ENCODE measurements at places on chromosomes 2 and 18. TPM values are rescaled to one million over a fixed set of nuclear protein-coding genes. Genes with fewer than 3 reads are reported as not detected.
A peak's percentile ranks its signal among the peaks of the same experiment; 100 is the strongest.

- DNase-seq: no peak
Measured at GRCh38 chr18:7607540-7608173, 40.5 kb downstream of the PTPRM start.

GRCh38 chr2:31216734-31217133, 581 bp downstream of the CAPN14 start:
- DNase-seq: peak; percentile 59

DNA sequence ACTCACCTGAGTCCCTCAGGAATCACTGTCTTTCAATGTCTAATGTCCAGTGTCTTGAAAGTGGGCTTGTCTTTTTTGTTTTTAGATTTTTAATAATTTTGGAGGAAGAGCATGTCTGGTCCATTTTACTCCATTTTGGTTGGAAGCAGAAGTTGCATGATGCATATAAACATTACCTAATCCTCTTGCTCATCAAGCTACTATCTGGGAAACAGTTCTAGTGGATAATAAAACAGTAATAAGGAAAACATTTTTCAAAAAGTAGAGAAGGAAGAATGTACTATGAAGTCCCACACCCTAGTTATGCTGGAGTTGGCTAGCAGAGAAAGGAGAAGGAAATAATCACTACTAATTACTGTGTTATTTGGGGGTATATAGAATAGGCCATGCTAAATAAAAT, 263.7 kb downstream of the ETAA1 start:
- DNase-seq: no peak

DNA sequence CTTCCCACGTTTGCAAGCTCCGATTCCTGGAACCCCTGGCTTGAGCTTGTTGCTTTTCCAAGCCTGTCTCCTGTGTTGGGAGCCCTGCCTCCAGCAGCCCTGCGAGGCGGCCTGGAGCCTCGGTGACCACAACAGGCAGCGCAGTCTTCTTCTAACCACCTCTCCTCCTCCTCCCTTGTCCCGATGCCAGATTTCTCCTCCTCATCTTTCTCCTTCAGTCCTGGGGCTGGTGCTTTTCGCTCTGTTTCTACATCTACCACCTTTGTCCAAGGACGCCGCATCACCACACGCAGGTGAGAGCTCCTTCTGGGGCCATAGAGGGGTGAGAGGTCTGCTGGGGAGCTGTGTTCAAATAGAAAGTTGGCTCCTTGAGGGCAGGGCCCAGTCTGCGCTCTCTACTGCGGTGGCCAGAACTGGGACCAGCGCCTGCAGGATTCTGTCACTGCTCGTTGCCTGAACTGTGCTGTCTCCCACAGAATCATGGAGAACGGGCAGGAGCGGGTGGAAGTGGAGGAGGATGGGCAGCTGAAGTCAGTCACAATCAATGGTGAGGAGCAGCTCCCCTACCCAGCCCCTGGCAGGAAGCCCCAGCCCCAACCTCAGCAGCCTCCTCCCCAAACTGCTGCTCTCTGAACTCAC, 3.9 kb downstream of the DNAJB2 start:
- no peak for DNase-seq

The ST8SIA5 gene
- total RNA-seq: 0.76 TPM

The DSG1 gene
- total RNA-seq: not detected

The RPRM gene
- not detected for total RNA-seq

DNA sequence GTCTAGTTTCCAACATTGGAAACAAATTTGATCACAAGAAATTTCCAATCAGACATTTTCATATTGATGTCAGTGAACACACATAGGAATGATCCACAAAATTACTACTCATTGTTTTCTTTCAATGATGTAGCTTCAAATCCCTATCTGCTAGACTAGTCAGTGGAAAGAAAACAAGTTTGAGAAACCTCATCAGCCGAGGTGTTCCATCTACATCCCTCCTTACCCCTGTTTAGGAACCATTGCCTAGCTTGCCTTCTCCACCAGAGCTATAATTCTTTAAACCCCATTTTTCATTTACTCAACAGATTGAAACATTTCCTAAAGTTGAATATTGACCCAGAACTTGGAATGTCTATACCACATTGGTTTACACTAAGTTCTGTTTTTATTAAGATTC, 45.3 kb downstream of the HNMT start:
- no peak for DNase-seq

The GATA6 gene
- 1.9 TPM for total RNA-seq

GRCh38 chr18:23986600-23987359, 27.8 kb upstream of the TTC39C start:
- DNase-seq: peak; percentile 23

The REEP1 gene
- not detected for total RNA-seq

- no peak for DNase-seq
Measured at GRCh38 chr2:211598238-211598637, 940.4 kb downstream of the ERBB4 start.

- no peak for DNase-seq
Measured at GRCh38 chr2:181380581-181380980, 76.6 kb upstream of the ITGA4 start.

DNA sequence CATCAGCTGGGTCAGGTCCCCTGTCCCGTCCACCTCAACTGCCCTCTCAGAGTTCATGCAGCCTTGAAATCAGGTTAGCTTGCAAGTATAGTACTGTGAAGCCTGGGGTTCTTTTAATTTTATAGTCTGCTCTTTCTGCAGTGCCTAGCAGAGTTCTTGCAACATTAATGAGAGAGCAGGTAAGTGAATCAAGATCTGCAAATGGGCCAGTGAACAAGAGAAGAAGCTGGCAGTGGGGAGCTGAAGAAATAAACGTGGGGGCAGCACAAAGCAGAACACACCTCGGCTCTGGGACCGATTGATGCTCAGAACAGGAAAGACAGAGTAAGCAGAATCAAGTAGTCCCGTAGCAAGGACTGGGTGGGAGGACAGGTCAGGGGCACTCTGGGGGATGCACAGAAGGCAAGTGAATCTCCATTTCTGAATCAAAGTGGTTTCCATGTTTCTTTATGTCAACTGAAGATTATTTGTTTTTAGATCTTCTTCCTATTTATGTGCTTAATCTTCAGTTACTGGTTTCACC, 675.5 kb downstream of the RNF144A start:
- DNase-seq: no peak

DNA sequence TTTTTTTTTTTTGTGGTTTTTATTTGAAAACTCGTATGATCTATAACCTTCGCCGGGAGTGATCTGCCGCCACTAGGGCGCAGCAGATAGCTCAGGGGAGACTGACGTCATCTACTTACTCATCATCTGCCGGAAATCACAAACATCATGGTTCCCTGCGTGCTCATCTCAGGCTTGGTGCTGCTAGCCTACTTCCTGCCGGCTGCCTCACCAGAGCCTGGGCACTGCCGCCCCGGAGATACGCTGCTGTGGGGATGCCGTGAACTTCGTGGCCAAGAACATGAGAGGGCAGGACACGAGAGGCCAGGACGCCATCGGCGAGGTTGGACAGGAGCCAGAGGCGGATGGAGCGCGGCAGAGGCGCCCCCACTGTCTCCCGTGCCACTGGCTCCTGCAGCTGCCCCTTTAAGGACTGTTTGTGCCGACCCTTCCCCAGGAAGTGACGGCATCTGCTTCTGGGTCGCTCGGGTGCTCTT, 68.8 kb downstream of the DOK6 start:
- DNase-seq: no peak

The TUBB8B gene
- total RNA-seq: not detected

The MYCN gene
- total RNA-seq: 0.54 TPM

The RAPGEF4 gene
- 0.91 TPM for total RNA-seq

DNA sequence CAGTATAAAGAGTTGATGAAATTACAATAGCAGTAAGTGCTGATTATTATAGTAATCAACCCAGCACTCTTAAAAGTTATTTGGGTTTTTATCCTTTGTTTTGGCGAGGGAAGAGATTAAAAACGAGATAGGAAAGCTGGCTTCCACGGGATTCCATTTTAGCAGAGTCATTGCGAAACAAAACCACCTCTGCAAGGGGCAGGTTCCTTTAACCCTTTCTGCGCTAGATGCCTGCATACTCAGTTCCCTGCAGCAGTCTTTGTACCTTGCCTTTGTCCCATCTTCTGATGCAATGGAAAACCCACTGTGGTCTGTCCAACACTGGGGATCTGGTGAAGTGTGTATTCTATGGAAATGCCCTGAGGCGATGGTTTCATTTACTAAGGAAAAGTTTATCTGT, 2.7 kb downstream of the YPEL5 start:
- DNase-seq: peak; percentile 38

The ACMSD gene
- total RNA-seq: not detected

DNA sequence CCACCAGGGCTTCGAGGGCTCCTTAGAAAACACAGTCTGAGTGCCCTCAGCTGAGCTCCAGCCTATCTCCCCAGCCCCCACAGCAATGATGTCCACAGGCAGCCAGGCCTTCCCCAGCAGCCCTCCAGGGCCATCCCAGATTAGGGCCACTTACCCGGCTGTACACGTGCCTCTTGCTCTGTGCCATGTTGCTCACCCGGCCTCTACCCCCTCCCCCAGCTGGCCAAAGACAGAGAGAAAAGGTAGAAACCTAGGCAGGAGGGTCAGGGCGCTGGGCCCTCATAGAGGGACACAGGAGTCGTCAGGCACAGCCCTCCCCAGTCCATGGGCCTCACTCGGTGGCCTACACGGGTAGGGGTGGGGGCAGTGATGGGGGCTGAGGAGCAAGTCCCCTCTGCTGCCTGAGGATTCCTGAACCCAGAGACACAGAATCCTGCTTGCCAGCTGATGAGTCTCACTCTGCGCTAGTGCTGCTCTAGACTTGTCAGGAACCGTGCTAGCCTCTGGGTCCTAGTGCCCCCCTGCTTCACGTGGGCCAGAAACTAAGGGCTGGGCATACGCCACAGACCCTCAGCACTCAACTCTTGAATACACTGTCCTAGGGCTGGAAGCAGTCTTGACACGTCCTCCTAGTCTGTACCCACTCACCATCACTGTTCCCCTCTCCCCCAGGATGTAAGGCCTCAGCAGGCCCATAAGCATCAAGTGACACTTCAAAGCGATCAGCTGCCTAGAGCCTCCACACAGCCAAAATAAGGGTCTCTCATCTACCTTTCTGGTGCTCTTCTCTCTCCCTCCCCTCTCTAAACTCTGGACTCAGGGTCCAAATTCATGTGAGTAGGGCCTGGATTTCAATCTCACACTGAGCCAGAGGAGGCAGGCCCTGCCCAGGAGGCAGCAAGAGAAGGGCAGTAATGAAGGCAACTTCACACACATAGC, at the start of gene DCTN1:
Gene DCTN1, minus strand, starts transcription at position 461 of the 939 bp plus-strand sequence. Its CDS starts 274 bp downstream, at position 187.
- no peak for DNase-seq

DNA sequence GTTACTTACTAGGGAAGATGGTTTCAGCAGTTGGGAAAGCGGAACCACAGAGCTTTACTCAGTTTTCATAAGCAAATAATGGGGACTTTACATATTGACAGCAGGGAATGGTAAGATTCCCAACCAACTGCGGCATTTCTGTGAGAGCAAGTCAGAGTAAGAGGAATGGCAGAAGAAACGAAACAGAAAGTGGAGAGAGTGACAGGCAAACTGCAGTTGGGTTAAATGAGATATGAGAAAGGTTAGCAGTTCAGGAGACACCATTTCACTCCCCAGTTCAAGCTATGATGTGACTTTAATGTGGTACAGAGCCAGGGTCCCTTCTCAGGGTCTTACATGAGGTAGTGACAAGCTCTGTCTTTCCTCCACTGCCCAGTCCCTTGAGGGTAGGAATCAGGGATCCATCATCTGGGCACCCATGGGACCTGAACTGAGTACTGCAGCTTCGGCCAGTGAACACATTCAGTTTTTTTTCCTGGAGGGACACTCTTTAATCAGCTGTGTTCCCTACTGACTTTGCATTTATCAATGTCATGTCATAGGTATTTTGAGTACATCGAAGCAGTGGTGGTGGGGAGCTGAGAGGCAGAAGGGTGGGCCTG, 33.0 kb upstream of the GREB1 start:
- DNase-seq: no peak

- no peak for DNase-seq
Measured at GRCh38 chr2:187107001-187107400, 258.0 kb upstream of the ZSWIM2 start.

The CYS1 gene
- 5.5 TPM for total RNA-seq

DNA sequence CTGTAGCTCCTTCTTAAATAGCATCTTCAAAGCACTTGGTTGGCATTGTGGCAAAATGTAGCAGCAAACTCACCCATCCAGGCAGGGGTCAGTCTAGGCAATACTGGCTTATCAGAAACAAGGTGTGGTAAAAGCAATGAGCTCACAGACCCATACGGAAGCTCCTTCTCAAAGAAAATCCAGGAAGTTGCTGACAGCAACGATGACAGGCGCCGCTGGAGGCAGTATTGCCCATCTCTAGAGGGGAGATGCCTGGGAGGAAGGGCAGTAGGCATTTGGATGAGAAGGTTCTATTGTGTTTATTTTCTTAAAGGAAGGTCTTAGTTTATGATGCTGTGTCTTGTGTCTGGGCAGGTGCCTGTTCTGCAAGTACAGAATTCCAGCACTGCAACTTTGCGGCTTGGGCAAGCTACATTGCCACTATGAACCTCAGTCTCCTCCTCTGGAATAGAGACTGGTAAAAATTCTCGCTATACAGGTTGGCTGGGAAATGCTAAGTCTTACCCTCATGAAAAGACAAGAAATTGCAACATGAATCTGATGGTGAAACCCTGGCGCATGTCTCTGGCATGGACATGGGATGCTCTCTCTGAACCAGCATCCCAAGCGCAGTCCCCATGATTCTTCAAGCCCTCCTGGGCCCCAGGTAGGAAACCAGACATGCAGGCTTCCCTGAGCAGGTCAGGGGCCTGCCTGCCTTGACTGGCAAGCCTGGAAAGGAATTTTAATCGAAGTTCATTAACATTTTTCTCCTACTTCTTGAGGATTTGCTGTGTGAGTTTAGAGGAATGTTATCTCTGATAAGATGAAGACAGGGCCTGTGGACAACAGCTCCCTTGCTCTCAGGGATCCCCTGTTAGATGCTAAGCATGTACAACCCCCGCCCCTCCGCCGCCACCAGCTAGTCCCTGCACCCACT, 156.0 kb downstream of the TFCP2L1 start:
- DNase-seq: no peak

DNA sequence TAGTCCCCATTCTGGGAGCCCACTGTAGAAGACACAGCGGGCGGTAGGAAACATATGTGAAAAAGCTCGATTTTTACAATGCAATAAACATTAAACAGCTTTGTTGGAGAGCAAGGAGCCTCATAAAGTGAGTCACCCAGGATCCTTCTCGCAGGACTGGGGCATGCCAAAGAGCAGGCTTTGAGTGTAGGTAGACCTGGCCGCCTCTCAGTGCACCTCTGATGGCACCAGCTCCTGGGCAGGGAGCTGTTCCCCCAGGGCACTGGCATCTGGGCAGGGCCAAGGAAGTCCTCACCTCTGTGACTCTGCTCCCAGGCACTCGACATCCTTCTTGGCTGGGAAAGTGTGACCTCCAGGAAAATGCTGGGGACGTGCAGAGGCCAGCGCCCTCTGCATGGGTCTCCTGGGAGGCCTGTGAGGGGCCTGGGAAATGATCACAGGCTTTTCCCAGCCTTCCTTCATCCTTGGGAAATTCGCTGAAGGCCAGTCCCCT, 94.2 kb downstream of the POLR1A start:
- DNase-seq: no peak

- no peak for DNase-seq
Measured at GRCh38 chr2:20450201-20450999, 3.5 kb downstream of the RHOB start.
